Activated T-cell treated with anti-CD3 and anti-CD28 coated beads for 24 hours (primary cell): ENCODE measurements at places on chromosomes 7 and 10.

DNA sequence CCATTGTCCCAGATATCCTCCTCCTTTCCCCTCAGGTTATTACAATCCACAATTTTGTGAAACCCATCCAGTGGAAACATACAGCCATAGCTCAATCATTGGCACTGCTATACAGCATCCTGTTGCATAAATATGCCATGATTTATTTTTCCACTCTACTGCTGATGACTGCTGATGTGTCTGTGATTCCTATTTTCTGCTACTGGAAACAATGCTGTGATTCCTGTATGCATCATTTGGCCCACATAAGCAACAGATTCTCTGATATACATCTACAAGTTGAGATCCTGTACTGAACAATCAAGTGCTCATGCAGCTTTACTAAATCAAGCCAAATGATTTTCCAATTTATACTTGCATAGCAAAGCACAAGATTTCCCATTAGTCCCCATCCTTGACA is 39.6 kb downstream of the CUL2 start:
- no peak for DNase-seq

DNA sequence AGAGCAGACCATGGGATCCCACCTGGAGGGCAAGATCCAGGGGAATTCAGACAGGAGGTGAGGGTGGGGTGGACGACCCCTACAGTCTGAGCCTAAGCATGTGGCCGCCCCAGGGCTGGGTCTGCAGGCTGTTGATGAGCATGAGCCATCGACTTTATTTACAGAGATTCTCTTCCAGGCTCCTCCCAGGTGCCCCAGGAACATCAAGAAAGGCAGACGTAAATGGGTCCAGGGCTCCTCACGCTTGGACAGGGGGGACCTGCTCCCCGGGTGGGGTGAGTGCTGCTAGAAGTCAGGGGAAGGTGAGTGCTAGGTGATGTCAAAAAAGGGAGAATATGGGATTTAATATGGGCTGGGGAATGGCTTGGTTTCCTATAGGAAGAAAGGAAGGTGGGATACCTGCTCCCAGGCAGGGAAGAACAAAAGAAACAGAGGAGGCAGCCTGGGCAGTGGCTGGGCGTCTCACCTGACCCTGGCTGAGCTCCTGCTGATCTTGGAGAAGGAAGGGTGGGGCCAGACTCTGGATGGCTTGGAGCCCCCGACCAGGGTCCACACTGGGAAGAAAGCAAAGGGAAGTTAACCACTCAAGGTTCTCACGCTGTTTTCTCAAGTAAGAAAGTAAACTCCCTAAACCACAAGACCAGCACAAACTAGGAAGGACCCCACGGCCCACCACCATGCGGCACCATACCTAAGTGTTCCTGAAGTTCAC is 162.1 kb upstream of the SHH start:
- DNase-seq = no peak

DNA sequence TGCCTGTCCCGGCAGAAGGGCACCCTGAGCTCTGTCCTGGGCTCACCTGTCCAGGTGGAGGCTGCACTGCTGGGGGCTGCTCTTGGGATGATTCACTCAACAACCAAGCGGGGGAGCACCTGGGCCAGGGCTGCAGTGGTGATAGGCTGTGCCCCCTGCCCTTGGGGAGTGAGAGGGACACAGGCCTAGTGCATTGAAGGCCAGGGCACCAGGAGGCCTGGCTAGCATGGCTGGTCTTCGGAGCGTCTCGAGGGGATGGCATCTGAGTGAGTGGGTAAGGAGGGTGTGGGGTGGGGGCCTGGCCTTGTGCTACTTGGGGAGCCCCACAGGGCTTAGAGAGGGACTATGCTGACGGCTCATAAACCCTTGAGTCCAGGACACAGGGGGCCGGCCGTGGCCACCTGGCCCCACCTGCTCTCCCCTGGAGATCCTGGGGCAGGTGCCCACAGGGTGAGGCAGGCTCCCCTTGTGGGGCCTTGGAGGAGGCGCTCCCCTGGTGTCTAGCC is 3.1 kb downstream of the PWWP2B start:
- no peak for DNase-seq

- DNase-seq = no peak
Observed at GRCh38 chr7:19899529-19899928, 126.1 kb upstream of the TMEM196 start.

GRCh38 chr10:78442836-78443550 is 409.3 kb downstream of the RPS24 start:
- no peak for DNase-seq

- DNase-seq = peak; percentile 23
Observed at GRCh38 chr7:150942001-150942590, 36.0 kb downstream of the KCNH2 start.

DNA sequence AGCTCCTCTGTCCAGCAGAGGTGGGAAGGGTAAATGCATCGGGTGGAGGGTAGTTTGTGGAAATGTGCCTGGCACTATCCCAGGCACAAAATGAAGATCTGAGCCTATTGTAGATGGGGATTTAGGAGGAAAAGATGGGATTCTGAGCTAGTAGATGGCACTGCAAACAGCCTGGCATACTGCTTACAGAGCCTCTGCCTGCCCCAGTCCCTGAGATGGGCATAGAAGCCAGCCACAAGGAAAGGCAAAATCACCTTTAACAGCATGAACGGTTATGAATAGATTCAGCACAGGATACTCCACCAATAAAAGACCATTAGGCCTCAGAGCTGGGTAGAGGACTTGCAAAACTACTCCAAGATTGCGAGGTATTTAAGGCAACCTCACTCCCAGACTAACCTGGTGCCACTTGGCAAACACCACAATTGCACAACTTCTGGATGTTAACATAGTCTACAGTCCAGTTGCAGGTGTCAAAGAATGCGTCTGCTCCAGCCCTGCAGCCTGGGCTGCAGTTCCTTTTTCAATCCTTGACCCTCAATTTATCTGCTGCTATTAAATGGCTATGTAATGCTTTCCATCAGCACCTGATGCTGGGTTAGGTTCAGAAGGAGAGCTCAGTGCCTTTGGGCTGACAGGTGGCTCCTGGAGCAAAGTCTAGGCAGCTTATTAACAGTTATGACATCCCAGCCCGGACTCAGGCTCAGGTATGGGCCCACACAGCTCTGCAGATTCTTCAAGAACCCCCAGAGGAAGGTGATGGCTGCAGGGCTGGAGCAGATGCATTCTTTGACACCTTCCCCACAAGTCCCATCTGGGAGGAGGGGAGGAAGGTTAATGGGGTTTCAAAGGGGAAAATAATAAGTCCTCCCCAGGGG is 34.0 kb downstream of the CDHR3 start:
- no peak for DNase-seq

- no peak for DNase-seq
Observed at GRCh38 chr10:128003521-128003920, 96.6 kb downstream of the PTPRE start.

DNA sequence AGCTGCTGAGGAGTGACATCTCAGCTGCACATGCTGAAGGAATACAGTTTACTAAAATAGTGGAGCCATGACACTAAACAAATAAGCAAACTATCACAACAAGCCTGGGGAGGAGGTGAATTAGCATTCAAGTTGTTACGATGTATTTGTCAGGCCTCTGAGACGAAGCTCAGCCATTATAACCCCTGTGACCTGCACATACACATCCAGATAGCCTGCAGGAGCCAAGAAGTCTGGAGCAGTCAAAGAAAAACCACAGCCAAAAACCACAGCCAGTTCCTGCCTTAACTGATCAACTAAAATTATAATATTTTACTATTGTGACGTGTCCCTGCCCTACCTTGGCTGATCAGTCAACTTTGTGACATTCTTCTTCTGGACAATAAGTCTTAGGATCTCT is 68.6 kb downstream of the NSUN6 start:
- DNase-seq = no peak

- no peak for DNase-seq
Observed at GRCh38 chr7:116979430-116979829, 26.1 kb downstream of the ST7 start.

DNA sequence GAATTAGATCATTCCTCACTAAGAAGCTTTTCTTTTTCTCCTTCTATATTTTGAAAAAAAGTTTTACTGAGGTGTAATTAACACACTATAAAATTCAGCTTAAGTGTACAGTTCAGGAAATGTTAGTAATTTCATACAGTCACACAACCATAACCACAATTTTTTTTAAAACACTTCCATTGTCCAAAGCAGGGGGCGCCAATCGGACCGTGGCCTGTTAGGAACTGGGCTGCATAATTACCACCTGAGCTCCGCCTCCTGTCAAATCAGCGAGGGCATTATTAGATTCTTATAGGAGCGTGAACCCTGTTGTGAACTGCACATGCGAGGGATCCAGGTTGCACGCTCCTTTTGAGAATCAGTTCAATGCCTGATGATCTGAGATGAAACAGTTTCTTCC is 427.1 kb downstream of the TFEC start:
- DNase-seq = no peak

- no peak for DNase-seq
Observed at GRCh38 chr7:99844328-99844727, 16.5 kb downstream of the CYP3A43 start.

DNA sequence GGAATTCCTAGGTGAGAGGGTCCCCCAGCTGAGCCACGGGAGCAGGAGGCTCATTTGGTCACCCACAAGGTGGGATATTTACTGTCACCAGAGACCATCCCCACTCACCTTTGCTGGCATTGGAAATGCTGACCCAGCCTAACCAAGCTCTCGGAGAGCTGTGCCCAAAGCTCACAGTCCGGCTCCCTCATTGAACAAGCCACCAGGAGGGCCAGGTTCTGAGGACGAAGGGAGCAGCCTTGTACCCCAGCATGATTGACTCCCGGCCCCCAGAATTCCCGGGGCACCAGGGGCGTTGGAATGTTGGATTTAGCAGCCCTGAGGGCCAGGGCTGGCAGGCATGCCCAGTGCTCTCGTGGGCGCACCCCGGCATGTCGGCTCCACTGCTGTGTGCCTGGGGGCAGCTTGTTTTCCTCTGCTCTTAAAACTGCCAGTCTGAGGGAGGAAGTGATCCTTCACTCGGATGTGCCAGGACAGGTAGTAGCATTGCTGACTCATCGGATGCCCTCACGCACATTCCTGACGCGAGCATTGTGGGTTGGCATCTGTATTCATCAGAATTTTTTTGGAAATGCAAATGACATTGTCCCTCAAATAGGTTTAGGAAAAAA is 23.3 kb downstream of the CLIP2 start:
- no peak for DNase-seq

DNA sequence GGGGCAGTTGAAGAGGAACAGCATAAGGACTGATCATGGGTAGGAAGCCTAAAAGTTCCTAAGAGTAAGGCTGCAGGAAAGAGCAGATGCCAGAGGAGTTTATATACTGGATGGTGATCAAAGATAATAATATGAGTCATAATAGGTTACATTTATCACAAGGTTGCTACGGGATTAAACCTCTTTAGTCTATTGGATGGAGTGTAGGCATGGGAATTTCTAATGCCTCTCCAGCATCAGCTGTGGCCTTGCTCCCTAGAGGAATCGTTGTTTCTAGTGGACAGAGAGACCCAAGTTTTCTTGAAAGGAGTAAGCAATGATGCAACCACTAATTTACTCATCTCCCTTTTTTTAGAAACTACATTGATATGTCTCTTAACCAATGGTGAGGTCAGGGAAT is 213.4 kb downstream of the GPR37 start:
- DNase-seq = no peak

- DNase-seq = no peak
Observed at GRCh38 chr10:17836942-17837341, 27.8 kb downstream of the MRC1 start.

DNA sequence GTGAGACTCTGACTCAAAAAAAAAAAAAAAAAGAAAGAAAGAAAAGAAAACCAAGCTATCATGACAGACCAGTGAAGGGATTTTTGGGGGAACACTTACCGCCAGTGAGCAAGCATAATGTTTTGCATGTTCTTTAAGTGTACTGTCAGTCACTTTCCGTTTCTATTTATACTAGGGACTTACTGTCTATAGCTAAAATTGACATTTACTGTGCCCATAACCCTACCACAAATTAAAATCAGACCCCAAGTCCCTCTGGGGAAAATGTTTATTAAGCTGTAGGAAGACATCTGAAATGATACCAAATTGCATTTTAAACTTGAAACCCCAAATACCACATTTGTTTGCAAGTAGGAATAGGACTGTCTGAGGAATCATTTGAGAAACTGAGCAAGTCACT is 252.8 kb downstream of the TRIL start:
- no peak for DNase-seq

GRCh38 chr7:147796581-147796980 is 794.0 kb upstream of the C7orf33 start:
- no peak for DNase-seq

DNA sequence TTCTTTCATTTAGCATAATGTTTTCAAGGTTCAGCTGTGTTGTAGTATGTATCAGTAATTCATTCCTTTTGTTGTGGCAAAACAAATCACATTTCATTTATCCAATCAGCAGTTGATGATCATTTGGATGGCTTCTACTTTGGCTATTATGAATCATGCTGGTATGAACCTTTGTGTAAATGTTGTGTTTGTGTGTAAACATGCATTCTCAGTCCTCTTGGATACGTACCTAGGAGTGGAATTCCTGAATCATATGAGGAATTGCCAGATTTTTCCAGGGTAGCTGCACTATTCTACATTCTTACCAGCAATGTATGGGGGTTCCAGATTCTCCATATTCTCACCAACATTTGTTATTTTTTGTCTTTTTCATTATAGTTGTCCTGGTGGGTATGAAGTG is 578.5 kb upstream of the MKI67 start:
- no peak for DNase-seq

GRCh38 chr10:92846344-92846743 is 2.0 kb upstream of the EXOC6 start:
- no peak for DNase-seq

- no peak for DNase-seq
Observed at GRCh38 chr7:150820578-150821198, 20.1 kb downstream of the TMEM176A start.

DNA sequence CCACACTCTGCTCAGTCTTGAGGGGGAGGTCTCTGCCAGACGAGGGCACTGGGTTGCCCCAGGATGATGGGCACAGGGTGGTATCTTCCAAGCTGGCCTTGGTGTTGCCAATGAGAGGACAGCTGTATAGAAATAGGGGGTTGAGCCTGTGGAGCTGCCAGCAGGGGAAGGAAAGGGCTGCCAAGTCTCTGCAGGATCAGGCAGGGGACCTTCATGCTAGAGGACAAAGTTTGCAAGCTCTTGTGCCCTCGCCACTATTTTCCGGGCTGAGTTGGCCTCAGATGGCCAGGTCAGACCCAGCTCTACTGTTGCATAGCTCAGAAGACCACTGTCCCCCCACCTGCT is 68.7 kb downstream of the ARHGAP22 start:
- DNase-seq = no peak

DNA sequence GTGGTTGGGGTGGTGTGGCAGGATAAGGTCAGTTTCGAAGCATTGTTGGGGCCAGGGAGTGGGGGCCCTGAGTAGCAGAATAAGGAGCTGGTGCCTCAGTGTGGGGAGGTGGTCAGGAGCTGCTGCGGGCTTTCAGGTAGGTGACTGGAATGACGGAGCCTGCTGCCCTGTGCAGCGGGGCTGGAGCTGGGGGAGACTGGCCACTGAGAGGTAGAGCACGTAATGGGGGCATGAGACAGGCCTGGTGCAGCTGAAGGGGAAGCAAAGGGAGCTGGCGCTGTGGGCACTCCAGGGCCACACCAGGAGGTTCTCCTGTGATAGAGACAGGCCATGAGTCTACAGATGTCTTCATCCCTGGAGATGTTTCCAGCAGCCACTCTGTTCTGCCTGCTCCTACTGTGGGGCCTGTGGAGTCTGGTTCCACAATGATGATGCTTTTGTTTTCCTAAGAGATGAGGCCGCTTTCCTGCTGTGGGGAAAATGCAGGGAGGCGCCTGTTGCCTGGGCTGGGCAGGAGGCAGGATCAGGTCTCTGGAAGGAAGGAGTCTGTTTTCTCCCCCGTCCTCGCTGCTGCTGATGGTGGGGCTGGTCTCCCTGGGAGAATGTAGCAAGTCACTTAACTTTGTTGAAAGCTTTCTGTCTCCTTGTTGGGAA is 31.1 kb downstream of the NUB1 start:
- no peak for DNase-seq

GRCh38 chr10:126558881-126559280 is 111.6 kb downstream of the C10orf90 start:
- no peak for DNase-seq
